Activated CD4-positive, CD25-positive, alpha-beta regulatory T cell treated with anti-CD3 and anti-CD28 coated beads, Interleukin-2, amount 50 U/mL, for 16 hours (primary cell): ENCODE measurements at places on chromosomes 16 and 17.

GRCh38 chr16:85945424-85945751, 46.4 kb downstream of the IRF8 start:
- DNase-seq, result no peak

GRCh38 chr17:38579934-38580333, 25.8 kb downstream of the SRCIN1 start:
- DNase-seq, result no peak

DNA sequence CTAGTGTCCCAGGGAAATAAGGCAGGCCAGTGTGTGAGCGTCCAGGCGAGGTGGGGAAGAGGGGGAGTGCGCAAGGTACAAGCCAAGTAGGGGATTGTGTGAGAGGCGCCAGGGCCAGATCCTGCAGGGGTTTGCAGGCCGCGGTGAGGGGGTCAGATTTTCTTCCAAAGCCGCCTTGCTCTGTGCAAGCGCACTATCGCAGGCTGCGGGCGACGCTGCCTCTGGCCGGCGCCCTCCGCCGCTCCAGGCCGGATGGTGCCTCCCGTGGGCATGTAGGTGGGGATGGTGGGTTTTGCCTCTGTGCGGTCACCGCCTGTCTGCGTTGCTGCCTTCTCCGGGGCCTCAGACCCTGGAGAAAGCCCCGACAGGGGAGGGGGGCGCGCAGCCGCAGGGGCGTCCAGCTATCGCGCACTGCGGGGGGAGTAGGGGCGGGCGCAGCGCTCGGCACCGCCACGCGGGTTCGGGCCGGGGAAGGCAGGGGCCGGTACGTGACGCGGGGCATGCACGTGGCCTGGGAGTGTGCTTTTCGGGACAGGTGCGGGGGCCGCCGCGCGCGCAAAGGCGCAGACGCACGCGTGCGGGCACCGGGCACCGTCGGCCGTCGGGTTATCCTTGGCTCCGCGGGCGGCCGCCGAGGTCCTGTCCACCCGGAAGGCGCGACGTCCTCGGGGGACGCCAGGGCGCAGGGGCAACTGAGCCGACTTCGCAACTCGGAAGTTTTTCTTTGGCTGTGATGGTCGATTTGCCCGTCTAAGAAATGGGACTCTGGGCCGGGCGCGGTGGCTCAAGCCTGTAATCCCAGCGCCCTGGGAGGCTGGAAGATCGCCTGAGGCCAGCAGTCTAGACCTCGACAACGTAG, 1.1 kb upstream of the HAPSTR1 start:
- no peak for DNase-seq

DNA sequence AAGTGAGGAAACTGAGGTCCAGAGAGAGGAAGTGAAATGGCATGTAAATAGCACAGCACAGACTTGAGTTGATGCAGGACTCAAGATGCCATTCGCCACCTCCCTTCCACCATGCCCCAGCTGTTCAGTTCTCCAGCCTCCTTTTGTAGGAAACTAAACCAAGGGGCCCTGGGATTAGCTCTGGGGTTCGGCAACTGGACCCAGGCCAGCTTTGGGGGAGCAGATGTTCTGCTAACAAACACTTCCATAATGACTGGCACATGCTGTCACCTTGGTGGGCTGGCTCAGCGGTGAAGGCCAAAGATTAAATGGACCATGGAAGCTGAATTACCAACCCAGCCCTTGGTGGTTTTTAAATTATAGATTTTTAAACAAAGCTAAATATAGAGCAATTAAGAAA, 77.0 kb downstream of the IRX6 start:
- no peak for DNase-seq

GRCh38 chr16:30666681-30667080, 8.4 kb downstream of the FBRS start:
- DNase-seq, result no peak

DNA sequence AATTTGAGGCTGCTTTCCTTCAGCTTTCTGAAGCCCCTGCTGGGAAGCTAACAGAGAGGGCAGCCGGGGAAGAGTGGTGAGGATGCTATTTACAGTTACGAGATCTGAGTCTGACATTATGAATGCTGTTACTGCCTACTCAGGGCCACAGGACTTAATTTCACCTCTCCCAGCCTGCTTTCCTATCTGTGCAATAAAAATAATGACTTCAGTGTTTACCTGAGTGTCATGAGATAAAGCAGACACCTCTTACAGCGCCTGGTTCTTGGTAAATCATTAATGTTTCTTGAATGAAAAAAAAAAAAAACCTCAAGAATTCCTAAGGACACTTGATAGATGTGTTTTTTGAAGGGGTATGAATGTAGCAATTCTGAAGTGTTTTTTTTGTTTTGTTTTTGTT, 24.2 kb upstream of the CPHXL start:
- DNase-seq, result no peak

- no peak for DNase-seq
Observed at GRCh38 chr17:16515933-16516332, 23.9 kb upstream of the LRRC75A start.

- no peak for DNase-seq
Observed at GRCh38 chr16:22862046-22862445, 48.1 kb downstream of the HS3ST2 start.

- DNase-seq, result no peak
Observed at GRCh38 chr17:4453812-4454591, 20.3 kb downstream of the SPNS3 start.

- DNase-seq, result no peak
Observed at GRCh38 chr16:47523342-47524006, 62.3 kb downstream of the PHKB start.

GRCh38 chr17:46741122-46741730, 77.3 kb downstream of the WNT3 start:
- DNase-seq, result no peak

DNA sequence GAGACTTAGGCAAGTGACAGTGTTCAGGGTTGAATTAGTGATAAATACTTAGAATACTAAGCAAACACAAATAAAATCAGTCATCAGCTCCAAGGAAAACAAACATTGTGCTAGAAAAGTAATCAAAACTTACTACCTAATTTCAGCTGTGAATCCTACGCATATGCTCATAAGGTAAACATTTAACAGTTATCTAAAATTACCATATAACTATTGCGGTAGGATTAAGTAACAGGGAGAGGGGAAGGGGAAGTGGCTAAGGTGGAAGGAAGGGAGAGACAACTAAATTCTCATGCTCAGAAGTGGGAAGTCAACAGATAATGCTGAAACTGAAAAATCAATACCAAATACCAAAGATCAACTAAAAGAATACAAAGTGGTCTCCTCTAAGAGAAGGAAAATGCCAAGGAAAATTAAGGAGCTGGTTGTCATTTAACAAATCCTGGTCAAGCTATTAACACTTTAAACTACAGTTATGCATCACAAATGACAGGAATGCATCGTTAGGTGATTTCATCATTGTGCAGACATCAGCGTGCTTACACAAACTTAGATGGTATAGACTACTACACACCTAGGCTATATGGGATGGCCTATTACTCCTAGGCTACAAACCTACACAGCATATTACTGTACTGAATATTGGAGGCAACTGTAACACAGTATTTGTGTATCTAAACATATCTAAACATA, 20.0 kb downstream of the USP32 start:
- DNase-seq, result no peak

- no peak for DNase-seq
Observed at GRCh38 chr16:4053301-4053845, 62.9 kb downstream of the ADCY9 start.

DNA sequence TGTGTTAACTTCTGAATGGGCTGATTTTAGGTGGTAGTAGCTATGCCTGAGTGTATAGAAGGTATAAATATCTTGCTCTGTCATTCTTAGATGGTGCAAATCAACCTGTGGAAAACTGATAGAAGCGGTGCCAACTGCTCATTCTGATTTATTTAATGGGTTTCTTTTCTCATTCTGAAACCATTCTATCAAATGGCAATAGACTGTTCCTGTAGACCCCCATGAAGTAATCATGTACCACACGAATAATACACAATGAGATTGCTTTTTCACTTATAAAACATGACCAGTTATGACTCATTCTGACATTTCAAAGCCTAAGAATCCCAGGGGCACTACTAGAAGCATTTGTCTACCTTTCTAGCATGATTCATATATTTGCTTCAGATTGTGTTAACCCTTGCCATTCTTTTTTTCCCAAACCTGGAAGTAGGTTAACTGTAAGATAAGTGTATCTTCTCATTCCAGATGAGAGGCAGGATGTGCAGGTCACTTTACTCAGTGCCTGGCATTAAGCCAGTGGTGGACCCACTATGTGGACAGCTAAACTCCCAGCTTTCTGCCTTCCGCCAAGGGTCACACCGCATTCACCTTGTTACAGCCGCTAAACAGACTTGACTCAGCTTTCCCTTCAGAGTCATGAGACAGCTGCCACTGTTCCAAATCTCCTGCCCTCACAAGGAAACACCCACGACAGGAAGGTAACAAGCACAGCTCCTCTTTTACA, 16.4 kb upstream of the SLC16A11 start:
- DNase-seq, result no peak

- no peak for DNase-seq
Observed at GRCh38 chr17:79956853-79957252, 78.8 kb downstream of the TBC1D16 start.

GRCh38 chr17:72030067-72030899, 90.5 kb upstream of the SOX9 start:
- DNase-seq, result no peak

GRCh38 chr16:8861563-8862308, 7.1 kb downstream of the CARHSP1 start:
- no peak for DNase-seq
